Common myeloid progenitor, CD34-positive (primary cell): ENCODE measurements at places on chromosomes 1 and 21.
A peak's percentile ranks its signal among the peaks of the same experiment; 100 is the strongest.

- no peak for DNase-seq
These were observed 84.4 kb downstream of the STUM start for GRCh38 chr1:226632922-226633351.

GRCh38 chr1:51973587-51974474 is 16.7 kb downstream of the RAB3B start:
- DNase-seq: no peak

- no peak for DNase-seq
These were observed 75.2 kb upstream of the KCNA3 start for GRCh38 chr1:110749960-110750359.

DNA sequence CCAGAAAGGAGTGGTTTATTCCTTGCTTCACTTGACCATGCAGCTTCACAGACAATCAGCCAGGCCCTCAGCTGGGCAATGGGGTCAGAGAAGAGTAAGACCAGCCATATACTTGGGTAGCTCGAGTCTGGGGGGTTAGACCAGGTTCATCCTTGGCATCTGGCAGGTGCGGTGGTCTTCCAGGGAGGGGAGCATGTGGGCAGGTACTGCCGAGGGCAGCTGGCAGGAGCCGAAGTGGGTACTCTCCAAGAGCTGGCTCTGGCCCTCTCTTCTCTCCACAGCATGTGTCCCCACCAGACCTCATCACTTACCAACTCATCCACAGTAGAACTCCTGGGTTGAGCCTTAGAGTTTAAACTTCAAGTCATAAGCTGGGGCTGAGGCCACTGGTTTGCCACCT is 156.8 kb downstream of the FOXD2 start:
- no peak for DNase-seq

GRCh38 chr1:32405672-32406467 is 11.6 kb upstream of the BSDC1 start:
- no peak for DNase-seq

DNA sequence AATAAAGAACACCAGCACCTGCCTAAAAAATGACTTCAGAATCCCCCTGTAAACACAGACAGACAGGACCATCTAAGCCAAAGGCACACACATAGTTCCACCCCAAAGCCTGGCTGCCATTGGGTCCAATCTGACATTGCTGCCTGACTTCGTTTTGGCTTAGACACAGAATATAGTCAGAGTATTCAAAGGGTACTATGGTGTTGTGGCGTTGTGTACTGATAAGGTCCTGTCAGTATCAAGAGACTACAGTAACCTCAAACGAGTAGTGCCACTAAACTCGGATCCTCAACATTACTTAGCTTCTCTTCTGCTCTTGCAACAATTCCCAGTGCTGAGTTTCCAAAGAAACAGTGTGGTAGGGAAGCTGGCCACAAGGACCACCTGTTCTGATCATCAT is 169.3 kb upstream of the NR5A2 start:
- DNase-seq: no peak

GRCh38 chr1:37734629-37735591 is 30.0 kb downstream of the EPHA10 start:
- no peak for DNase-seq

DNA sequence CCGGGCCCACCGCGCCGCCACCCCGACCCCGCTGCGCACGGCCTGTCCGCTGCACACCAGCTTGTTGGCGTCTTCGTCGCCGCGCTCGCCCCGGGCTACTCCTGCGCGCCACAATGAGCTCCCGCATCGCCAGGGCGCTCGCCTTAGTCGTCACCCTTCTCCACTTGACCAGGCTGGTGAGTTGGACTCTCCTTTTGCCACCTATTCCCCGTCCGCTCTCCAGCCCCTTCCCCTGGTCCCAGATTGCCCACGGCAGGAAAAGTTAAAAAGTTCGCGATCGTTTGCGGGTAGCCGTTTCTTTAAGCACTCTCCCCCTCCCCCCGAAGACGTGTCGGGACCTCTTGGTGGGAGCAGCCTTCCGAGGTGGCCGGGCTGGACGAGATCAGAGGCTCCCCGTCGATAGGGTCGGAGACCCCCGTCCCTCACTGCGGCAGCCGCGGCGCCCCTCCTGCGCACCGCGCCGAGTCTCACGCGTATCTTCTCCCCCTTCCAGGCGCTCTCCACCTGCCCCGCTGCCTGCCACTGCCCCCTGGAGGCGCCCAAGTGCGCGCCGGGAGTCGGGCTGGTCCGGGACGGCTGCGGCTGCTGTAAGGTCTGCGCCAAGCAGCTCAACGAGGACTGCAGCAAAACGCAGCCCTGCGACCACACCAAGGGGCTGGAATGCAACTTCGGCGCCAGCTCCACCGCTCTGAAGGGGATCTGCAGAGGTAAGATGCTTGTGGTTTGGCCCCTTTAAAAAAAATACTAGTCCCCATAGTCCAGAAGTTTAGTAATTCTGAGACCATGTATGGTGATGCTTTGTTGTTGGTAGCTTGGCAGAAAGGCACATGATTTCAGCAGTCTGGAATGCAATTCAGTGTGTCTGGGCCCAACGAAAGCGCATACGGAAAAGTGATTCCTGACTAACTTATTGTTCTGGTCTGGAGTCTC is 576 bp downstream of the CCN1 start:
- peak; percentile 76 for DNase-seq

DNA sequence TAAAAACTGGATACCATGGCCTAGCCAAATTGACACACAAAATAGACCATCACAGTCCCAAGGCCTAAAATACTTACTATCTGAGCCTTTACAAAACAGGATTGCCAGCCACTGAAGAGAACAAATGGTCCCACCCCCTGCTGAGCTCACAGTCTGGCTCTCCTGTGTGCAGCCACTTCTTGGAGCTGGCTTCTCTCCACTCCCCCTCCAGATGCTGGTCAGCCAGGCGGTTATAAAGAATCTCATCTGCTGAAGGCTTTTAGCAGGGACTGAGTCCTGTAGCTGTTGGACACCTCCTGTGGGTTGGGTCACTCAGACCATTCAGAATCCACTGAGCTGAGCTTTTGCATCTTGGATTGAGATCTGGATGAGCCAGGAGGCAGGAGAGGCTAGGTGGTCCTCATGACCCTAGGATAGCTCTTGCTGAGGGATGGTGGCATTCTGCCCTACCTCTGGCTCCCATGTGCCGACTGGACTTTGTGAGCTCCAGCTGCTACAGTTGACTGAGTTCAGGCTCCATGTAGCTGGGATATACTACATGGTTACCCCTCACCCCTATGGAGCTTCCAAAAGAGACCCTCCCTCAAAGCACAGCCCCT is 16.1 kb downstream of the OXCT2 start:
- no peak for DNase-seq

DNA sequence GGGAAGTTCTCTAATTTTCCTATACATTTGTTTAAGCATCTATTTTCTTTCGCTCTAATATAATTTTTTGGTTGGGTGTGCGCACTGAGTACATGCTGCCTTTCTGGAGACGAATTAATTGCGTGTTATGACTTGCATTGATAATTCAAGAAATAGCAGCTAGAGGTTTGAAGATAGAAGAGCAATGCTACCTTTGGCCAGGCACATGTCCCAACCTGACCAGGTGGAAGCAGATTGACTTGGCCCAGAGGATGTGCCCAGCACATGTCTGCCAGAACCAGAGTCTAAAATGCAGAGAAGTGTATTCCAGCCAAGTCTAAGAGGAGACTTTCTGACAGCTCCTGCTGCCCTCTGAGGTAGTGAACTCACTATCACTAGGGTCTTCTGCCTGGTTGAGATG is 114.3 kb downstream of the SLC35F3 start:
- no peak for DNase-seq

DNA sequence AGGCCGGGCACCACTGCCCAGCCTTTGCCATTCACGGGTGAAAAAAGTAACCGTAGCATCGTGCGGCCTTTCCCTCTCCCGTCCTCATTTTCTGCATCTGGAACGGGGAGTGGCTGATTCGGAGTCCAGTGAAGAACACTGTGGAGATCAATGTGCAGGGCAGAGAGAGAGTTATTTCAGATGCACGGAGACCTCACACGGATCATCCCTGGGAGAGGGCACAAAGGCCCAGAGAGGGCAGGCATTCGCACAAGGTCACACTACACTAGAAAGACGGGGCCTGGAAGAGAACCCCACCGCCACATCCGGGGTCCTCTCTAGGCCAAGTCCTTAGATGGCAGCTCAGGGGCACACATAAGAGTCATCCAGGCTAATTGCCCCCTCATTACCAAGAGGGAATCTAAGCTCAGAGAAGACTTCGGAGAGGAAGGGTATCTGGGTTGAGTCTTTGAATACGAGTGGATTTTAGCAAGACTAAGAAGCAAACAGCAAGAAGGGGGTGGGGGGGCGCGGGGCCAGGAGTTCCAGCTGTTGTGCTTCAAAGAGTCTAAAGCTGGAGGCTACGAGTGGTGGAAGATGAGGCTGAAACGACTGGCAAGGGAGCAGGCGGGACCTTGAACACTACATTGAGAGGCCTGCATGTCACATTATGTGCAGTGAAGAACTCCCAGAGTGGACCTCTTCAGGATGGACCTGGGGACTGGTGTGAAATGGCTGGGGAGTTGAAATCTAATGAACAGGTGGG is 857 bp downstream of the GPX7 start:
- no peak for DNase-seq

DNA sequence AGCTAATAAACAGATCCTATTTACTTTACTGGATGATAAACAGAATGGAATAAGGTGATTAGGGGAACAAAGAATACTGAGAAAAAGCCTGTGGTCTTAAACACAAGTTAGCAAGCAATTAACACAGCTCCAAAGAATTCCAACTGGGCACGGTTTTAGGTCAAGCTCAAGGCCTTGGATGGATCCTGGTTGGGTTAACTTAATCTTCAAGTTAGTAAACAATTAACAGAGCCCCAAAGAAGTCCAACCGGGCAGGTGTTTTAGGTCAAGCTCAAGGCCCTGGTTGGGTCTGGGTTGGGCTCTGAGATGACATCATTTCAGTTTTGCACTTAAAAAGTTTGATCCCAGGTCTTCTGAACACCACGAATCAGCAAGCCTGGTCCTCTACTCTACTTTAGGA is 1086.3 kb upstream of the TMPRSS15 start:
- no peak for DNase-seq

GRCh38 chr1:53069265-53069662 is 7.3 kb downstream of the PODN start:
- DNase-seq: no peak

DNA sequence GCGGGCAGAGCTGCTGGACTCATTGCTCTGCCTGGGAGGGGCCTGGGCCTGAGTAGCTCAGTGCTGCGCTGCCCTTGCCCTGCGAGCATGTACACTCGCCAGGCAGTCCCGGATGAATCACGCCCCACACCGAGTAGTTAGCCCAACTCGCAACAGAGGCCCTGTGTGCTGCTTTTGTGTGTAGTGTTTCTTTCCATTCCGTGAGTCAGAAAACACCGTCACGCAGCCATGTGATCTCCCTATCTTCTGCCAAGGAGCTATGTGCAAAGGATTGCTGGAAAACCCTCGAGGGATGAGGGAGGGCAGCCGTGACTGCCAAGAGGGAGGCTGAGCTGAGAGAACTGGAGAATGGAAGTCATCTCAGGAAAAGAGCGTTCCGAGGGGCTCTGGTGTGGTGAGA is 37.3 kb downstream of the NENF start:
- DNase-seq: no peak

- DNase-seq: peak; percentile 68
These were observed 87.9 kb downstream of the VAV3 start for GRCh38 chr1:107877092-107877491.

GRCh38 chr1:153261281-153262069 is 2.0 kb downstream of the LORICRIN start:
- peak; percentile 61 for DNase-seq

DNA sequence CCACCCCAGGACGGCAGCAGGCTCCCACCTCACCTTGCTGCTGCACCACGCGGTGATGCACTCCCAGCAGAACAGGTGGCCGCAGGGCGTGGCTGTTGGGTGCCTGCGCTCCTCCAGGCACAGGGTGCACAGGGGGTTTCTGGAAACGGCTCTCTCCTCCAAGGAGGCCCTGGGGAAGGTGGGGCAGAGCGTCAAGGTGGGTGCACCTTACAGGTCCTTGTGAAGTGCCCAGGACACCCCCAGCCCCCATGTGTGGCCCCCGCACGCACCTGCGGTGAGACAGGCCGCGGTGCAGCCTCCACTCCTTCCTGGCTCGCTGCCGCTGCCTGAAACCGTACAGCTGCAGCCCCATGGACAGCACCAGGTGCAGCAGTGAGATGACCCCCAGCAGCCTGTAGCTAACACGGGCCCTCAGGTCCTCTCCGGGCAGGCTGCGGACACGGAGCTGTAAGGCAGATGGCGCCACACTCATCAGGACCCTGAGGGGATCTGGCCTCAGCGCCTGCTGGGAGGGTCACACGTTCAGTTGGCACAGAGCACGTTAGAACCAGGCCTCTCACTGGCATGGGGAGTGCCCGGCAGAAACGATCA is 5.8 kb downstream of the PEX10 start:
- DNase-seq: no peak

DNA sequence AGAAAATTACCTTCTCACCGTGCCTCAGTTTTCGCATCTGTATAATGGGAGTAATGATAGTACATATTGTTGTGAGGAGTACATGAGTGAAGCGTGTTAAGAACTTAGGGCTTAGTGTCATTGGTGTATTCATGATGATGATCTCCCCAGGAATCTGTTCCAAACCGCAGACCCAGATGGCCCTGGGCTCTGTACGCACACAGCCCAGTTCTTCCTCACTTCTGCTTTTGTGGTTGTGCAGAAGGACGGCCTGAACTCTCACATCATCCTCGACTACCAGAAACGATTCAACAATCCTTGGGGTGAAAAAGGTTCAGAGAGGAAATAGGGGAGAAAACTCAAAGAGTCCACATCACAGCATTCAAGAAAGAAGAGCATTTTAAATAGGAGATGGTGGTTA is 323.0 kb downstream of the CAMTA1 start:
- DNase-seq: peak; percentile 92

- DNase-seq: no peak
These were observed 222.5 kb downstream of the SLC45A1 start for GRCh38 chr1:8540261-8540941.

- DNase-seq: peak; percentile 61
These were observed 10.7 kb downstream of the RNF223 start for GRCh38 chr1:1063261-1063944.
